ENCODE measurements at places on chromosomes 7 and 10.

- DNase-seq = no peak
Observed at GRCh38 chr7:25037325-25037724, 57.3 kb upstream of the OSBPL3 start.

DNA sequence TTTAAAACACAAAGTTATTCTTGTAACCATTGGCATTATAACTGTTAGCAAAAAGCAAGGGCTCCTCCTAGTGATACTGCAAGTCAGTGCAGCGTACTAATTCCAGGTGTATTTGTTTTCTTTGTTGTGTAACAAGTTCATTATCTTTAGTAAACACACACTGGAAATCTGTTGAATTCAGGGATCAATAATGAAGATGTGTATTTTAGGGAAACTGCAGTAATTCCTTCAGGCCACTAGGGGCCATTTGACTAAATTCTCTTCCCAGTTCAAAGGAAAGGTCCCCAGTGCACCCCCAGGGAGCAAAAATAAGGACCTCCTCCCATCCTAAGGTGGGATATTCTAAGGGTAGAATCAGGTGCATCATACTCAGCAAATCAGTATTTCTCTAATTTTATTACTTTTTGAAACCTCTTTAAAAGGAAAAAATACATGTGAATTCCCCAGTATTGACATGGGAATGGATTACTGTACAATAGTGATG lies 158.6 kb upstream of the LYZL1 start:
- DNase-seq = no peak

- no peak for DNase-seq
Observed at GRCh38 chr7:2802504-2803341, 41.4 kb downstream of the GNA12 start.

- DNase-seq = peak; percentile 25
Observed at GRCh38 chr7:16984375-16984774, 102.6 kb upstream of the AGR3 start.

- DNase-seq = no peak
Observed at GRCh38 chr10:13491747-13492360, 37.0 kb downstream of the BEND7 start.

GRCh38 chr7:91520645-91521044 lies 256.4 kb downstream of the FZD1 start:
- DNase-seq = no peak

DNA sequence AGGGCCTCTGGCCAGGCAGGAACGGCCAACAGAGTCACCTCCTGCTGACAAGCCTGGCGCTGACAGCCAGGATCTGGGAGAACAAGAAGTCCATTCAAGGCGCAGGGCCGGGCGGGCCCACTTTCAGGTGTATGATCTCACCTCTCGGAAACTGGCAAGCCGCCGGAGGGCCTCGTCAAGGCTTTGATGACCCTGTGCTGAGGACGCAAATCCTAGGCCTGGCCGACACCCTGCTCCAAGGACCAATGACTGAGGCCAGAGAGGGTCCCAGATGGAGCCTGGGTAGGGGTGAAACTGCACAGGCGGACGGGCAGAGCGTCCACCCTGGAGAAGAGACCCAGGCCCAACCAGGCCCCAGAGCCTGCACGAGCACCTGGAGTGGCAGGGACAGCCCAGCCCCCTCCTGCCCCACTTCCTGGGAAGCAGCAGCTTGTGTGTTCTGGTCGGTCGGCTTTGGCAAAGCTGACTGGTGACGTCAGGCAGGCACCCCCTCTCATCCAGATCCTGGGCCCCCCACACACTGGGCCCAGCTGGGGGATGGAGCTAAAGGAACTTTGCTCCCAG lies 30.6 kb downstream of the MYL10 start:
- no peak for DNase-seq

GRCh38 chr10:24915304-24915703 lies 37.1 kb downstream of the PRTFDC1 start:
- no peak for DNase-seq

DNA sequence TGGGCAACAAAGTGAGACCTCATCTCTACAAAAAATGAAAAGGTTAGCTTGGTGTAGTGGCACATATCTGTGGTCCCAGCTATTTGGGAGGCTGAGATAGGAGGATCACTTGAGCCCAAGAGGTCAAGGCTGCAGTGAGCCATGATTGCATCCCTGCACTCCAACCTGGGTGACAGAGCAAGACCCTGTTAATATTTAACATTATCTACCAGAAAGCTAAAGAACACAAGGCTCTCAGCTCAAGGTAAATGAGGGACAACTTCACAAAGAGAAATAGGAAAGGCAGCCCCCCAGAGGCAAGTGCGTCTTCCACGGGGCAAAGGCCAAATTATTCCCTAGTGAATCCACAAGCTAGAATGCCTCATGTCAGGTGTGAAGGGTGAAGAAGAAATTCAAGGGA lies 109.6 kb upstream of the PFKP start:
- DNase-seq = no peak

DNA sequence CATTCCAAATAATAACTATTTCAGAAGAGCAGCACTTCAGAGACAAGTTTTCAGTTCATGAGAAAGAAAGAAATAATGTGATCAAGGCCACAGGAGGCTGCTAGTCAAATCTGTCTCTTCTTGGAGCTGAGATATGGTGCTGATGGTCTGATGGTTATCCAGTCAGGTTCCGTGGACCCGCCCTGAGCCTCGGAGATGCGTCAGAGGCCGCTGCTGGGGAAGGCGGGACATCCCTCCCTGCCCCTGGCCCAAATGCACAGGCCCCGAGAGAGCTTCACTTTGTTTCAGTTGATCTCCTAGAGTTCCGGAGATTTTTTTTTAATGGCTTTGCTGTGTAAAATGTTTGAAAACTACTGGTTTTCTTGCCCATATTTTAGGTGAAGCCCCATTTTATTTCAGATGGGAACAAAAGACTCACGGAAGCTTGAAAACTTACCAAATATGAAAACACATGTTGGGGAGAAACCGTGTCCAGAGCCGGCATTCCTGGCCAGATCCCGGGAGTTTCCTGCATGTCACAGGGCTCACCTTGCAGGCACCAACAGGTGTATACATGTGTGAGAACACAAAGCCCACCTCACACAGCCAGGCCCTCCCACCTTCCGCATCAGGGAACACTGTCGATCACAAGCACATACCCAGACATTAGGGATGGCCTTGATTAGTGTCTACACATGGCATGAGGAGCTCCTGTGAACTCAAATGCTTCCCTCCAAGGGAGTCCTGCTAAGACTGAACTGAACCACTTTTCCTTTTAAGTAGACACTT lies 499.0 kb downstream of the TCERG1L start:
- no peak for DNase-seq

- no peak for DNase-seq
Observed at GRCh38 chr7:77403957-77404356, 12.2 kb downstream of the GSAP start.

DNA sequence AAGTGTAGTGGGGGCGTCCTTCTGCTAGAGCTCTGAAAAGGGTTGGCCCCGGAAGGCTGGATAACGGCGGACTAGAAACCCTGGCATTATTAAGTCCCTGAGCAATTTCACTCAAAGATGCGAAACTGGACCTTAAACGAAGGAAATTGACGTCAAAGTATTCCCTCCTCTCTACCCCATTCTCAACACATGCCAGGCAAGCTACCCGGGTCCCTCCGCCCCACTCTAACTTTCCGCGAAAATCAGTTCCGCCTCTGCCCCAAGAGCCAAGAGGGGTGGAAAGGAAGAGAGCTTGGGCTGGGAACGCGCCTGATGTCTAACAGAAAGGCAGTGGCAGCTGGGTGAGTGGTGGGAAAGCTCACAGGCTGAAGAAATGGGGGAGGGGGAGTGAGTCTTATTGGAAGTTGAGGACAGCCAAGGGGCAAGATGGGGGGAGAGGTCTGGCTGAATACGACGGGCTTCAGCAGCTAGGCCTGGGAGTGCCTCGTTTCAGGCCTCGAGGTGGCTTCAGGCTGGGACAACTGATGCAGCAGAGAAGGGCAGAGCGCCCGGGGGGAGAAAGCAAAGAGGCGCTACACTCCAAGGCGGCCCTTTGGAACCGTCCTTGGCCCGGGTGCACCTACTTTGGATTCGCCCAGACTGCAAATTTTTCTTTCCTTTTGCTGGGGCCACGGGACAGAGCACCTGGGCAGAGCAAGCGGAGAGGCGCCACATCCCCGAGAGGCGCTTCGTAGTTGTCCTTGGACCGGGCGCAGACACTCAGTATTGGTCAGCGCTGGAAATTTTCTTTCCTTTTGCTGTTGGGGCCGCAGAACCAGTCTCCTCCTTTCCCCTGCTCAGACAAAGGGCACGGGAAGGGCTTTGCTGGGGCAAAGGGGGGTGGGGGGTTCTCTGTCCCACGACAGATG lies 2.0 kb upstream of the FEZF1 start:
- DNase-seq = no peak

DNA sequence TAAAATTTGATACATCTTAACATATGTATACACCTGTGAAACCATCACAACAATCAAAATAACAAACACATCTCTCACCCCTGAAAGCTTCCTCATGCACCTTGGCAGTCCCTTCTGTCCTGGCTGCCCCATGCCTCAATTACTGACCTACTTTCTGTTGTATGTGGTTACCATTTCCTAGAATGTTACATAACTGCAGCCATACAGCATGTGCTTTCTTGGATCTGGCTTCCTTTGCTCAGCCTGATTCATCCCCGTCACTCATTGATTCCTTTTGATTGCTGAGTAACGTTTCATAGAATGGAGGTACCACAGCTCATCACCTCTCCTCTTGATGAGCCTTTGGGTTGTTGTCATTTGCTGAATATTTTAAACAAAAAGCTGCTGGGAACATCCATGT lies 165.3 kb downstream of the CELF2 start:
- no peak for DNase-seq

- no peak for DNase-seq
Observed at GRCh38 chr7:47345857-47346298, 236.0 kb downstream of the TNS3 start.

DNA sequence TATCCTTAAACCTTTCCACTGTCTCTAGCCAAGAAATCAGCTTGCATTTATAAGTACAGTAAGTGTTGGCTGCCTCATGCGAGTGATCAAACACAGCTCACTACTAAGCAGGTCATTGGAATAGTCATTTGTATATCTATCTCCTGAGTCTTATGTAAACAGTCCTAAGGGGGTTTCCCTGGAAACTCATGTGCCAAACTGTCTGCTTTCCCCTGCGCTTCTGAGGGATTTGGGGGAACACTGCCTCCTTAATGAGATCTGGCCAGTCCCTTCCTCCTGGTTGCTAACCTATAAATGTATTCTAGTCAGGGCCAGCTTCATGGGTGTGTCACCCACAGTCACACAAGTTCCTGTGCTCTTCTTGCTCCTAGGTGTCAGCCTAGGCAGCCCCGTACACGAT lies 133.1 kb downstream of the CD36 start:
- no peak for DNase-seq

DNA sequence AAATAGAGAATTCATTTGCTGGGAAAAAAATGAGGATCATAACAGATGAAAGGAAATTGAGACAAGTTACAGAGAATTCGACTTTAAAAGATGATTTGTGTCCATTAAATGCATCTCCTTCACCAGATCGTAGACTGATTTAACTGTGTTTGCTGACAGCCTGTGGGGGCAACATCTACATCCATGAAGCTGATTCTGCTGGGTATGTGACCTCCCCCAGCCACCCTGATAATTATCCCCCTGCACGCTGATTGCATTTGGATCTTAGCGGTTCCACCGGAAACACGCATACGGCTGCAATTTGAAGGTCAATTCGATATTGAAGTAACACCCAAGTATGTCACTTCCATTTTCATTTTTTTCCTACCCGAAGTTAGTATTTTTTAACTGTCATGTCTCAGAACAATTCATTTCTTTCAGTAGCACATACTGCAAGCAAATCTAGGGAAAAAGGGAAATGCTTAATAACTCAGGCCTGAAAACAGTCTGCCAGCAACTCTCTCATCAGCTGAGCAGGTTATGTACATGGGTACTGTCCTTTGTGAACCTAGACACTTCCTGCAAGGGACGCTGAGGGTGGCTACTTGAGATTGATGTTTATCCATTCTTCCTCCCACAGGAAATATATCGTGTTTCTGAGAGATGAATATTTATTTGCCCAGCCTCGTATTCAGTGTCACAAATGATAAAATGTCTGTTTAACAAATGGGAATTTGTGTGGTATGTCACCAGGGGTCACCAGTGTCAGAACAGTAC lies 134.9 kb downstream of the ZNF22 start:
- DNase-seq = no peak

- peak; percentile 57 for DNase-seq
Observed at GRCh38 chr10:64286533-64286932, 765.3 kb downstream of the REEP3 start.

GRCh38 chr7:36036590-36036989 lies 116.5 kb upstream of the EEPD1 start:
- no peak for DNase-seq

DNA sequence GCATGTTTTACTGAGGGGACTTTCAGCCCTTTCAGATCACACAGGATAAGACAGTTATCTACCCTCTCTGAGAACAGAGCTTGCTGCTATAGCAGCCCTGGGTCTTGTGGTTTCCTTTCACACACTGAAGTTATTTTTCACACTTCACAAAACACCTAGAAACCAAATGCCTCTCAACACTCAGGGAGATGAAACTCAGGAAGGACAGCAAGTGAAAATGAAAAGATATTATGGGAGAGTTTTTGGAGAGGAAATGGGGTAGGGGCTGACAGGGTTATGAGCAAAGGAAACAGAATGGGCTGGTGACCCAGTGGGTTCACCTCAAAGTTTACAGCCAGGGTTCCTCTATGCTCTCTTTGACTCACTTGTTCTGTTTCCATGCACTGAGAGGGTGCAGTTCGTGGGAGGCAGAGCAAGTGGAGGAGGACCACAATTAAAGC lies 17.0 kb upstream of the GIMAP2 start:
- no peak for DNase-seq

- no peak for DNase-seq
Observed at GRCh38 chr7:23438171-23438570, 32.1 kb downstream of the IGF2BP3 start.

DNA sequence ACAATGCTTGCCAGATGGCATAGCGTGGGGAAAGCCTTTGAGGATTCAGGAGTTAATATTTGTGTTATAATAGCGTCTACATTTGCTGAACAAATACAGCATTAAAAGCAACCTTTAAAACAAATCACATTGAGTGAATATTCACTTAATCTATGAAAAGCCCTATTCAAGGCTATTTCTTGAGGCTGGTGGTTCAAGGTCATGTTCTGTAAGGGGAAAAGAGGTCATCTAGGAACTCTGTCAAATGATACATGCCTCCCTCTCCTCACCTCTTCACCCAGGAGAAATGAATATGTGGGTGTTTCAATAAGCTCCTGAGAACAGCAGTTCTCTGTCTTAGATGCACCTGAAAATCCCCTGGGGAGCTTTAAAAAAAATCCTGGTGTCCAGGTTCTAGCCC lies 303.0 kb downstream of the ELMO1 start:
- DNase-seq = no peak

GRCh38 chr7:98458090-98458875 lies 57.4 kb upstream of the BAIAP2L1 start:
- no peak for DNase-seq

- no peak for DNase-seq
Observed at GRCh38 chr7:123054357-123055133, 59.0 kb upstream of the TAS2R16 start.

Data from midbrain (tissue), 1 donor.